ENCODE measurements at places on chromosomes 1 and 21.

DNA sequence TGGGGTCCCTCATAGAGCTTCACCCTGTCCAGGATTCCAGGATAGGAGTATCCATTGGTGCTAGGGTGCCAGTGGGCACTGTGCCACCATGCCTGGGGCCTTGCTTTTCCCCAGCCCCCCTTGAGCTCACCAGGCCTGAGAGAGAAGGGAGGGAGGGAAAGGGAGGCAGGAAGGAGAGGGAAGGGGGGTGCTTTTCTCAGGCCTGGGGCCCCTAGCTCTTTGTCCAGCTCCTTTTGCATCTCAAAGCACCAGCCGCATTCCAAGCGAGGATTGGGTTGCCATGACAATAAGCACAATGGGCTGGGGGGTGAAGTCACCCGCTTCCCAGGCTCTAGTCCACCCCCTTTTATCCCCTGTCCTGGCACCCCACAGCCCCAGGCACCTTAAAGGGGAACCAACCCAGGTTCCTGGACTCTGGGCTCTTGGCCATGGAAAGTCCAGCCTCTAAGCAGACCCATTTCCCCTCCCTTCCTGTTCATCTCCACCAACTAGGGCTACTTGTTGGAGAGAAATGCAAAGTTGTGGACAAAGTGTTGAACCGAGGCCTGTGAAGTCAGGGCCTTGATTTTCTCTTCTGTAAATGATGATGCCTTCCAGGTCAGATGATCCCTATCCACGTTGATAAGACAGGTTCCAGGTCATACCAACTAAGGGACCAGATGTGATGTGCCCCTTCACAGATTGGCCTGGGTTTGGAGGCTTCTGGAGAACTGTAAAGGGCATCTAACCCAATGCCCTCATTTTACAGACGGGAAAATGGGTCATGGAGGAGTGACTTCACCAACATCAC is 11.4 kb downstream of the THBS3 start:
- DNase-seq = no peak

DNA sequence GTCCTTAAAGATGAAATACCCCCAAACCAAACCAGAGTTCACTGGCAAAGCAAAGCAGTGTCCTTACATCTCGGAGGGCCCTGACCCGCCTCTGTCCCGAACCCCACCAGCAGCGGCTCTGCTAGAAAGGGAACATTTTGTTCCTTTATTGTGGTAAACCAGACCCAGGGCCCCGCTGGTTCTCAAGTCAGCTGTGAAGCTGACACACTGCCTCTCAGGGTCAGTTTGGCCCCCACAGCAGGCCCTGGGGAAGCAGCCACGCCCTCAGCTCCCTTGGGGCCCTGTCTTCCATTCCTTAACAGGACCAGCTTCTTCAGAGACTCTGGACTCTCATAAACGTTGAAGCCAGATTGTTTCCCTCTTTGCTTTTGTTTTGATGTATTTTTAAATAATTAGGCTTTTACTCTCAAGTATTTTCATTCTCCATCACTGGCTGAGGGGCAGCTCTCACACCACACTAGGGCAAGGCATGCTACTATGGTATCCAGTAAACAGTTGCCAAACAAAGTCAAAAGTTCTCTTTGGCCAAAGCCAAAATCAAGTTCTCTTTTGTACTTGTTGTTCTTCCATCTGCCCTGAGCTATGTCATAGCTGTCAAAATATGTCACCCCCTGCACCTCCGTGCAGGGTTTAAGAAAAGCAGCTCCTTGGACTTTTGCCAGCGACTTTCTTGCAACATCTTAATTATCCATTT is 61.1 kb upstream of the ANGPTL1 start:
- no peak for DNase-seq

GRCh38 chr1:47262787-47263413 is 30.9 kb upstream of the TAL1 start:
- no peak for DNase-seq

DNA sequence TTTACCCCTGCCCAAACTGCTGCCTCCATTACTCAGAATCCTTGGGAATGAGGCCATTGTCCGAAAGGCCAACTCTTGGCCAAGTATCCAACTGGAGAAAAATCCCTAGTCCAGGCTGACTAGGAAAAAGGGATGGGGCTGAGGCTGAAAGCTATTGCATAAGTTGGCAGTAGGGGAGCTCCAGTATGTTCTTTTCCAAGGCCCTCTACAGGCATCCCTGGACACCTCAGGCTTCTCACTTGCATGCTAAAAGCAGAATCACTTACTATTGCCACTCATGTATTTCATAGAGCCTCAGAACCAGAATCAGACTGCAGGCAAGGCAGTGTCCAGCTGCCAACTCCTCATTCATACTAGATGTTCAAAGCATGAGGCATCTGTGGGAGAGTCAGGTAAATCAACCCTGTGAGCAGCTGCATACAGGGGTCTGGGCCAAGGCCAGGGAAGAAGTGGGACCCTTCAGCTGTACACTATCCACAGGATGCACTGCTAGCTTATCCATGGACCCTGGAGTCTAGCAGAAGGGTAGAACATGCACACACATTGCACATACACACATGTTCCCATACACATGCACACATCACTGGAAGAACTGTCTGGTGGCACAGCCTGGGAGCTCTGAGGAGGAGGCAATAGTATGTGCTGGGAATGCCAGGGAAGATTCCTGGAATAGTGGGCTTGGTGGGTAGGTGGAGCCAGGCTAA is 195.3 kb downstream of the C1orf94 start:
- DNase-seq = no peak

DNA sequence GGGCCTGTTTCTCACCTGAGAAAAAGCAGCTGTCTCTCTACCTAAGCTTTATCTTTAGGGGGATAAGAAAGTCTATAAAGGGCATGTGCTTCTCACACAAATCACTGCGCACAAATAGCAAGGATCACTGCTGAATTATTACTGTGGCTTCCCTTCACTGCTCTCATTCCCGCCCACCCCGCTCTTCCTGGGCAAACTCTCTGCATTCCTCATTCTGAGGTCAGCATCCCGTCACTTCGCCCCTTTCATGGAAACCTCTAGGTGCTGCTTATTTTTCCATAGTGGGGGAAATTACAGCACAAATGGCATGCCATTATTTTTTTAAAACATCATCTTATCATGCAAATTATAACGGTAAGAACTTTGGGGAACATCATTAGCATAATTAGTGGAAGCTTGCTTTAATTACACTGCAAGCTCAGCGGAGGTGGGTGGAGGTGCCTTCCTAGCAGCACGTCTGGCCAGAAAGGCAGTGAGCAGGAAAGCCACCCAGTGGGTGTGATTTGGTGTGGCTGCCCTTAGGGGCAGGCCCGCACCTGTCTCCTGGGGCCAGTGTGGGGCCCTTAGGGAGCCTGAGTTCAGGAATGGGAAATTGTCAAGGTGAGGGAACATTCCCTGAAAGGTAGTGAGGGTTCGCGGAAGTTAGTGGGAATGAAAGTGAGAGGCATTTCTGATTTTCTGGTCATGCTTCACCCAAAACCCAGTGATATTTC is 105.9 kb downstream of the LAMC2 start:
- no peak for DNase-seq
